ENCODE measurements at places on chromosomes 16 and 17.

GRCh38 chr16:30007378-30007895 is 3.4 kb downstream of the DOC2A start:
- no peak for DNase-seq

GRCh38 chr16:84357191-84357651 is 11.1 kb upstream of the ATP2C2 start:
- peak; percentile 33 for DNase-seq

GRCh38 chr17:41492351-41492750 is 2.6 kb upstream of the KRT36 start:
- no peak for DNase-seq

- peak; percentile 62 for DNase-seq
These were observed 565 bp downstream of the WDR45B start for GRCh38 chr17:82647593-82648164.

GRCh38 chr17:43444223-43445008 is 39.4 kb upstream of the DHX8 start:
- no peak for DNase-seq

DNA sequence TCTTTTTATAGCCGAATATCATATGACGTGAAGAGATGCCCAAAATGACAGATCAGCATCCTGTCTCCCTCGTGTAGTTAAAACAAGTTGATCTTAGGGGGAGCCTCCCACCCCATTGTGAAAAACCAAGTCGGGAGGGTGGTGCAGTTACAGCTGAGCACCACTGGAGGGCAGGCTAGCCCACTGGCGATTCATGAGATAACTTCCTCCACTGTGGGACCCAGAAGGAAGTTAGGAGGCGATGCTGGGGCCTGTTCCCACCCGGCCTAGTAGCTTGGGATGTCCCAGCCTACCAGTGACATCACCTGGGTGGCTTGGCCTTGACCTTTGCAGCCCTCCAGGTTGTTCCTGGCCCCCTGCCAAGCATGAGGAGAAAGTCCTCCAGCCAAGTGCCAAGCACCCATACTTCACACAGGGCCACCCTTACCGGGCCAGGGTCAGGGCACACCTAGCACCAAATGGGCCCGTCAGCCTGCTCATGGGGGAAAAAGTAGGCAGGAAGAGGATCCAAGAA is 8.1 kb upstream of the CPNE2 start:
- peak; percentile 81 for DNase-seq

- no peak for DNase-seq
These were observed 16.8 kb upstream of the PSMD7 start for GRCh38 chr16:74279805-74280204.

GRCh38 chr16:83482545-83483162 is 325.1 kb upstream of the HSBP1 start:
- DNase-seq, result no peak

DNA sequence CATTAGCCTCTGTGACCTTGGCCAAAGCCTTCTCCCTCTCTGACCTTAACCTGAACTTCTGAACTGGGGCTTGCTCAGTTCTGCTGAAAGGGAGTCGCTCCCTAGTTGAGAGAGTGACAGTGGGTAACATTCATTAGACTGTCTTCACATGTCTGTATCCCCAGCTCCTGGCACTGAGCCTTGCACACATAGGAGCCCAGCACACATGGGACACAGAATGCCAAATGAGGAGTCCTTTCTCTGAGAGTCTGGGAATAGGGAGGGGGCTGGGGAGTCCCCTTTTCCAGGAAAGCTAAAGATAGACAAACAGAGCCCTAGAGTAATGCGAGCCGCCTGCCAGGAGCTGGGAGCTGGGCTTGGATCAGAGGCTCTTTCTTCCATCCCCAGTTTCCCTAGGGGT is 2.5 kb downstream of the TAC4 start:
- no peak for DNase-seq

GRCh38 chr17:34365340-34365739 is 2.3 kb upstream of the CCL1 start:
- DNase-seq, result no peak

DNA sequence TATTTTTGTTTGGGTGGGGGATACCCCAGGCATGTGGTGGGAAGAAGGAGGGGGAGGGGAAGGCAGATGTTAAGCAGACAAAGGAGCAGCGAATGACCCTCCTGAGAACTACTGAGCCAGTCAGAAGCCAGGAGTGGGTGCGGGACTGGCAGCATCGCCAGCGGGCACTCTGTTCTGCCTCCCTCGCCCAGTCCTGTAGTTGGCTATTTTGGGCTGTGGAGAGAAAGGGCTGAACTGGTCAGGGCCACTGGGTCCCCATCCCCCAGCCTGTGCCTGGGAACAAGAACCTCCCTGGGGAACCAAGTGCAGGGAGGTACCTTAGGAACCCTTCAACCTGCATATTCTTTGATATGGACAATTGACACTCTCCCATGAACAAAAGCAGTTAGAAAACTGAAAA is 6.4 kb downstream of the LRRC3C start:
- no peak for DNase-seq

- peak; percentile 29 for DNase-seq
These were observed 28.3 kb downstream of the G6PC1 start for GRCh38 chr17:42928714-42929496.

- DNase-seq, result no peak
These were observed 88.9 kb downstream of the AATF start for GRCh38 chr17:37037590-37038155.

DNA sequence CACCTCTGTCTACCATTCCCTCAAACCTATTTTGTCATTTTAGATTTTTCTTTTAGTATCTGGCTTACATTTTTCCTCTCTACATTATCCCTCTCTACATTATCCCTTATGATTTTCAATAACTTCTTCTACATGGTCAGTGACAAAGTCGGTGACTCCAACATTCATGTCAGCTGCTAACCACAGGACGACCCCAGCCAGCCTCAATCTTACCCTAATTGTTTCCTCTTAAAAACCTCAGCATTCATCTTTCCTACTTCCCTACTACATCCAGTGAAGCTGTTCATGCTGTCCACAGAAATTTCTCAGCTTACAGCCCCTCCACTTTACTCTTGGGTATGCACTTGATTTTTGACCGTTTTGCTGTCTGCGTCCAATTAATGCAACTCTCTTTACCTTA is 8.3 kb downstream of the MYH10 start:
- no peak for DNase-seq

DNA sequence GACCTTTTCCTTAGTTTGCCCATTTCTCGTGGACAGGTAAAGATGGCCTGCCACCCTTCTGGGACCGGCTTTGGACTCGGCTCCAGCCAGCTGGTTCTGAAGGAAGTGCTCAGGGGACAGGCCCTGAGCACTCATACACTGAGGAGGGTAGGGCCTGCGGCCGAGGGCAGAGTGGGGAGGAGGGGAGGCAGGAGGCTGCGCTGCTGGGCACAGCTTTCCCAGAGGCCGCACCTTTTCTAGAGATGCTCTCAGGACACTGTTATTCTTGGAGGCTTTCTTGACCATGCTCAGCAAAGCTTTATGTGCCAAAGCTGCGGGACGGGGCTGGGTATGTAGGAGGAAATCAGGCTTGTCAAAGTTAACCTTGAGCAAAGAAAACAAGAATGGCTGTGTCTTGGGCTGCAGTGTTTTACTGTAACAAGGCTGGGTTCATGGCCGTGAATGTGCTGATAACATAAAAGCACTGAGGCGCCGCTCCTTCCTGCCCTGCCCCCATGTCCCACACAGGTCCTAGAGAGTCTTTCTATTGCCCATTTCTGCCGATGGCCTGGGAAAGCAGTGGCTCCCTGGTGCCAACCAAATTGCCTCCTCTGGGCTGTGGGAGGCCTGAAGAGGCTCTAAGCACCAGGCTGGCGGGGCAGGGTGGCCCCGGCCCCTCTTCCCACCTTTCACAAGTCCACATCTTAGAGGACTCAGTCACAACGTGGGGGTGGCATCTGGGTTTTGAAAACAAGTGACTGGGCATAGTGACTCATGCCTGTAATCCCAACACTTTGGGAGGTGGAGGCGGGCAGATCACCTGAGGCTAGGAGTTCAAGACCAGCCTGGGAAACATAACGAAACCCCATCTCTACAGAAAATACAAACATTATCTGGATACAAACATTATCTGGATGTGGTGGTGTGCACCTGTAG is 22.3 kb upstream of the TIMP2 start:
- no peak for DNase-seq

GRCh38 chr16:60763869-60764268 is 1272.4 kb downstream of the CDH8 start:
- no peak for DNase-seq

- no peak for DNase-seq
These were observed 119.7 kb downstream of the KIF2B start for GRCh38 chr17:53942436-53942835.

- DNase-seq, result peak; percentile 46
These were observed 6.7 kb downstream of the TRPV1 start for GRCh38 chr17:3602499-3602898.

DNA sequence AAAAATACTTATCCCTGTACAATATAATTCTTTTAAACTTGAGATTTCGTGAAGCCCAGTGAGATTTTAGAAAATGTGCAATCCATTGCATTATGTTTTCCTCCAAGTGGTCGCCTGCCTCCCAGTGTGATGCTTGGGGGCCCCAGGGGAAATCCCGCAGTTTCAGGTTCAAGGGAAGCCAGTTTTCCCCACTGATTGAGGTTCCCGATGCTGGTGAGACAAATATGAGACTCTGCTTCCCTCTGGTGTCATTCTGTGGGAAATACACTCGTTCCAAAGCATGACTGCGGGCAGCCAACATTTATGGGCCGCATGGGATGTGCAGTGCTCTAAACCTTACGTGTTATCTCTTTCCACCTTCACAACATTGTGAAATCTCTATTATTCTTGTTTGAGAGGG is 200.8 kb downstream of the PRKCB start:
- DNase-seq, result peak; percentile 52

DNA sequence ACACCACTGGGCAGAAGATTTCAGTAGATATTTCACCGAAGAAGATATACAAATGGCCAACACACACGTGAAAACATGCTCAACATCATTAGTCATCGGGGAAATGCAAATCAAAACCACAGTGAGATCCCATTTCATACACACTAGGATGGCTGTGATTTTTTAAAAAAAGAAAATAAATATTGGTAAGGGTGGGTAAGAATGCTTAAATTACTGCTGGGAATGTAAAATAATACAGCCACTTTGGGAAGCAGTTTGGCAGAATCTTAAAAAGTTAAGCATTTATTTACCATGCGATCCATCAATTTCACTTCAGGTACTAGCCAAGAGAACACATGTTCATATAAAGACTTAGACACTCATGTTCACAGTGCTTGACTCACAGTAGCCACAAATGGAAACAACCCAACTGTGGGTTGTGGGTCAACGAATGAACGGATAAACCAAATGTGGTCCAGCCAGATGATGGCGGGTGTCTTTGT is 6.5 kb upstream of the C16orf74 start:
- no peak for DNase-seq

DNA sequence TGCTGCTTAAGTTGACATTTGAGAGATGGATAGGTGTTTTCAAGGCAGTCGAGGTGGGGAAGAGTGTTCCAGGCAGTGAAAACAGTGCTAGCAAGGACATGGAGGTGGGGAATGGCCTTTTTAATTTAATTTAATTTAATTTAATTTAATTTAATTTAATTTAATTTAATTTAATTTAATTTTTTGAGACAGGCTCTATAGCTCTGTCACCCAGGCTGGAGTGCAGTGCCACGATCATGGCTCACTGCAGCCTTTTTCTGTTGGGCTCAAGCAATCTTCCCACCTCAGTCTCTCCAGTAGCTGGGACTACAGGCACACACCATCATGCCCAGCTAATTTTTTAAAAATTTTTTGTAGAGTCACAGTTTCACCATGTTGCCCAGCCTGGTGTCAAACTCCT is 32.2 kb upstream of the CACNG4 start:
- no peak for DNase-seq

DNA sequence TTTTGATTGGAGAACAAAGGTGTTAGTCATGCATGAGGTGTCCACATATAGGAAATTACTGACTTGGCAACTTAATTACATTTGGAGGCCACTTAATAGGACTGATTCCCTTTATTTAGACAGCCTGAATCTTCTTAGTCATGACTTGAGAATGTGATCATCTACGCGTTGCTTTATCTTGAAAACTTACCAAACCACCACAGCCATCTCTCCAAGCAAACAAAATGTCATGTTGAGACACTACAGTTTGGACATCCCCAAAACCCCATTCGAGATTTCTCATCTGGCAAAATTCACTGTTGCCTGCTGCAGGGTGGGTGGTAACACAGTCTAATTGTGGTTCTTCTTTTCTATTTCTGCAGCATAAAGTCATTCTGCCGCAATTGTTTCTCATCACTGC is 176.5 kb upstream of the CDH5 start:
- no peak for DNase-seq

DNA sequence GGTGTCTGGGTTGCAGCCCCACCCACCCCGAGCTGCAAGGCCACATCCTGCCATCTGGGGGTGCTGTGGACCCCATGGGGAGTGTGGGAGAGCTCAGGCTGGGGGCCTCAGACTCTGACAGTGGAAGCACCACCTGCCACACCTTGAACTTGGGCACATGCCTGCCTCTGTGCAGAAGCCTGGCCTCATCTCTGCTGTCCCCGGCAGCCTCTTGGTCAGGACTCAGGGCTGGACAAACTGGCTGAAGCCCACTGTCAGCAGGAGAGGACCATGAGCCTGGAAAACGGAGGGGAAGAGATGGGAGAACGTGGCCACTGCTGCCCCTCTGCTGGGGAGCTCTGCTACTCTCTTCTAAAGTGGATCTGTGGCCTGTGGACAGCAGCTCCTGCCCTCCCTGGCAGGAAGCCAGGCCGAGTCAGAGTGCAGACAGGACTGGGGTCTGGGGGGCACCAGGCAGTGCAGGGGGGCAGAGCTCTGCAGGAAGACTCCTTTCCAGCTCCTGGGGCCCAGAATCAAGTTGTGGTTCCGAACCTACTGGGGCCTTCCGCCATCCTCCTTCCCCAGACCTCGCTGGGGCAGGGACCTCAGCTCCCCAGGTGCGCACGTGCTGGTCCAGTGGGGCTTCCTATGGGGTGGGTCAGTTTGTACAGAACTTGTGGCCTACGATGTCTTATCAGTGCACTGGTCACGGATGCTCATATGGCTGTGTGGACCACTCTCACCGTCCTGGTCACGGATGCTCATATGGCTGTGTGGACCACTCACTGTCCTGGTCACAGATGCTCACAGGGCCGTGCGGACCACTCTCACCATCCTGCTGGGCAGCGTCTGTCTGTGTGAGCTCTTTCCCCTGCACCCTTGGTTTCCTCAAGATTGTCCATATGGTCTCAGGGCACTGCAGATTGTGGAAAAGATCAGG is 207.7 kb downstream of the LAT start:
- peak; percentile 40 for DNase-seq

- no peak for DNase-seq
These were observed 657.7 kb upstream of the GOT2 start for GRCh38 chr16:59391617-59392364.

DNA sequence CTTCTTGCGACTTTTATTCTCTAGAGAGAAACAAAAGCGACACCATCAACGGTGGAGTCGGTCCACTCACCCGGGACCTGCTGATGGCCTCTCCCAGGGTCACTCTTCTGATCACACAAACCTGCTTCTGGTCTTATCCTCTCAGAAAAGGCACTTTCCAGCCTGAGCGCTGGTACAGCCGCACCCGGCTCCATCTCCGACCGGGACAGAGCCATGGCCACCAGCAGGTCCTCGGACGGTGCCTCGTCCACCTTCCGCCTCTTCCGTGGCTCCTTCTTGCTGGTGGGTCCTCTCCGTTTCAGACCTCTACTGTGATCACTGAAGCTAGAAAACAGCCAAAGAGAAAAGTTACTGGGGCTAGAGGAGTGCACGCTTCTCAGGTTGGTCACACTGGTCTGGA is 13.7 kb downstream of the SLX4 start:
- DNase-seq, result no peak

- DNase-seq, result no peak
These were observed 21.2 kb downstream of the SLC39A11 start for GRCh38 chr17:73071066-73071999.

GRCh38 chr17:35315283-35315682 is 58.1 kb downstream of the SLFN11 start:
- no peak for DNase-seq

GRCh38 chr17:65156835-65157565 is 19.8 kb downstream of the RGS9 start:
- no peak for DNase-seq
